Melanocyte of skin (primary cell): ENCODE measurements at places on chromosomes 4 and X. TPM values are rescaled to one million over a fixed set of nuclear protein-coding genes. Genes with fewer than 3 reads are reported as not detected.

Gene PABPC5
- 4.0 and 4.3 TPM in 2 replicates for total RNA-seq

Gene SPON2
- total RNA-seq, result 20.0 and 21.1 TPM in 2 replicates

Gene AFP
- total RNA-seq, result 0.36 TPM in 1 of 2 replicates, not detected in the other

Gene UCP1
- total RNA-seq, result not detected in 2 replicates

Gene SOWAHB
- total RNA-seq, result not detected in 2 replicates

Gene CTAG2
- total RNA-seq, result not detected in 2 replicates

Gene GPR78
- total RNA-seq, result not detected in 2 replicates

Gene BTK
- under 0.01 and 0.15 TPM in 2 replicates for total RNA-seq

Gene AMOT
- total RNA-seq, result 5.2 and 13.8 TPM in 2 replicates

Gene NEUROG2
- not detected in 2 replicates for total RNA-seq

Gene FAT1
- total RNA-seq, result 122 and 124 TPM in 2 replicates

Gene SLITRK2
- total RNA-seq, result 2.4 and 4.7 TPM in 2 replicates

Gene WDR44
- total RNA-seq, result 9.7 and 11.6 TPM in 2 replicates

Gene MAGED4
- 1.4 and 15.3 TPM in 2 replicates for total RNA-seq

Gene TMPRSS11F
- total RNA-seq, result under 0.01 TPM in 2 replicates

Gene SPATA18
- 10.7 and 13.1 TPM in 2 replicates for total RNA-seq

Gene GLRA2
- total RNA-seq, result not detected in 2 replicates

Gene KLB
- total RNA-seq, result not detected in 2 replicates

Gene PLK4
- 19.1 and 22.0 TPM in 2 replicates for total RNA-seq

Gene CT83
- total RNA-seq, result not detected in 2 replicates

Gene DUX4
- not detected in 2 replicates for total RNA-seq
